Glutamatergic neuron (in vitro differentiated cells): ENCODE measurements at places on chromosomes 16 and 17. TPM values are rescaled to one million over a fixed set of nuclear protein-coding genes. Genes with fewer than 3 reads are reported as not detected.

The AMZ2 gene
- total RNA-seq = 68.5 TPM

The C1QTNF1 gene
- total RNA-seq = 0.15 TPM

The CA7 gene
- total RNA-seq = 0.64 TPM

The ACSM2A gene
- not detected for total RNA-seq

The TMEM238L gene
- total RNA-seq = not detected

The ALDH3A1 gene
- not detected for total RNA-seq

The MEOX1 gene
- not detected for total RNA-seq

The NPIPA3 gene
- 3.3 TPM for total RNA-seq

The CD79B gene
- not detected for total RNA-seq

The NLE1 gene
- 9.1 TPM for total RNA-seq

The CLN3 gene
- 29.4 TPM for total RNA-seq

The C16orf87 gene
- total RNA-seq = 15.8 TPM

- H3K27ac ChIP-seq = peak overlapping the region; percentile 15
- no peaks in the 10 kb centered on the region for H3K36me3 ChIP-seq
- peaks cover 15% of the 10 kb centered on the region for H3K4me1 ChIP-seq
- no peaks in the 10 kb centered on the region for H3K27me3 ChIP-seq
These were observed 17.2 kb downstream of the MRC2 start for GRCh38 chr17:62644487-62645173.

- no peaks in the 10 kb centered on the region for H3K27me3 ChIP-seq
- H3K4me3 ChIP-seq = no peak overlapping the region
- no peak for DNase-seq
- H3K36me3 ChIP-seq = no peaks in the 10 kb centered on the region
These were observed 27.5 kb downstream of the GGA2 start for GRCh38 chr16:23482778-23483177.

DNA sequence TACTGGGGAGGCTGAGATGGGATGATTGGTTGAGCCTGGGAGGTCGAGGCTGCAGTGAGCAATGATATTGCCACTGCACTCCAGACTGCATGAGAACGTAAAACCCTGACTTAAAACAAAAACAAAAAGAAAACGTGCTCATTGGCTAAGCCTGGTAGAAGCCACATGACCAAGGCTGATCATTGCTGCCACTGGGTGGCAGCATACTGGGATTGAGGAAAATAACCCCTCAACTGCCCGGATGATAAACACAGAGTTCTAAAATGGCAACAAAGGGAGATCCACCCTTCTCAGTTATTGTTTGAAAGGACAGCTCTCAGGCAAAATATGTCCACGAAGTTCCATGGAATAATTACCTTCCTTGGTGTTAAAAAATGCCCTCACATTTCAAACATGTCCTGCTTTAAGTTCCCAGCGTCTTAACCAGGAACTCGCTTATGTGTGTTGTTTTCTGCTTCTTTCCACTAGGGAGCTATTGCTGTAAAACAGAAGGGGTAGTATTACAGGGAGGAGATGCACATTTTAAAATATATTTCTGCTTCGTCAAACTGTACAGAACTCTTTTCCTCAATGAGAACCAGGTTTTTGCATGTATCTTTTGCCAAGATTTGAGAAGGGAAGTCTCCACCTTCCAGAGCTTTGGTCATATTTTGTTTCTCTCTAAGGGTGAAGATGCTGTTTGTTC is 675.3 kb downstream of the MAF start:
- no peak overlapping the region for H3K27ac ChIP-seq
- H3K27me3 ChIP-seq = peaks cover 3% of the 10 kb centered on the region
- peaks cover 14% of the 10 kb centered on the region for H3K36me3 ChIP-seq
- no peaks in the 10 kb centered on the region for H3K4me1 ChIP-seq
- peak; percentile 46 for DNase-seq

DNA sequence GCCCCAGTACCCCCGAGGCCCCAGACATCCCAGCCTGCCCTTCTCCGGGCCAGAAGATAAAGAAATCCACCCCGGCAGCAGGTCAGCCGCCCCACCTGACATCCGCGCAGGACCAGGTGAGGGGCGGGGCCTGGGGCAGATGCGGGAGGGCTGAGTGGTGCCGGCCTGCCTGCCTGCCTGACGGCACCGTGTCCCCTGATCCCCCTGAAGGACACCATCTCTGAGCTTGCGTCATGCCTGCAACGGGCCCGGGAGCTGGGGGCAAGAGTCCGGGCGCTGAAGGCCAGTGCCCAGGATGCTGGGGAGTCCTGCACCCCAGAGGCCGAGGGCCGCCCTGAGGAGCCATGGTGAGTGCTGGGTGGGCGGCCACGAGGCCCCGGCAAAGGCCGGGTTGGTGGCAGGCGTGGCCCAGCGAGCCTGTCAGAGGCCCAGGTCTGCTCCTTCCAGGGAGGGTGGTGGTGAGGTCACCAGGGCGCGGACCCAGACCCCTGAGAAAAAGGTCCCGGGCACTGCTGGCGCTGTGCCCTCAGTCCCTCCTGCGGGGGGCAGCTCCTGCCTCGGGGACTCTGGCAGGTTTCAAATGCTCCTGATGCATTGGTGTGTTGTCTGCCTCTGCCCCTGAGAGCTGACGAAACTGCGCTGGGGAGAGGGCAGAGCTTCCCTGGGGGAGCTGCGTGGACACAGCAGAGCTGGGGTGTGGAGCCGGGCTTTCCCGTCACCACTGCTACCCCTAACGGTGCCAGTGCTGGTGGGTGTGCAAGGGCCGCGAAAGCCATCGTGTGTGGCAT is 1.2 kb downstream of the CDT1 start:
- H3K4me1 ChIP-seq = no peaks in the 10 kb centered on the region
- no peaks in the 10 kb centered on the region for H3K36me3 ChIP-seq
- H3K4me3 ChIP-seq = peak overlapping the region; percentile 55
- peaks cover 3% of the 10 kb centered on the region for H3K27me3 ChIP-seq
- DNase-seq = no peak

DNA sequence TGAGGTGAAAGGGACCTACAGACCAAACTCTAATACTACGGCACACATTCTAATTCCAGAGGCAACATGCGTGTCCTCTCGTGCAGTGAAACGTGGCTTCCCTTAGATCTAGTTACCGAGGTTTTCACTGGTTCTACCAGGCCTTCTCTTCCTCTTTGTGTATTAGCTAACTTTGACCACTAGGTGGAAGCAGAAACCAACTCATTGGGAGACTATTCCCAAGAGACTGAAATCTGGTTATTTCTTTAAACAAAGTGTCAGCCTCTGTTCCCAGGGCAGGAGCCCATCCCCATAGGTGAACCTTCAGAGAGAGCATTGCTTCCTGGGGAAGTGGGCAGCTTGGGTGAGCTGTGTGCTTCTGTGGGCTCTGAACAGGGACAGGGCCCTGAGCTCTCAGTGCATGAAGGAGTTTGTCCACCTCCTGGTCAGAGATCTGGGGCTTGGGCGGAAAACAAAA is 19.7 kb upstream of the RCVRN start:
- H3K4me1 ChIP-seq = peaks cover 1% of the 10 kb centered on the region
- H3K36me3 ChIP-seq = no peaks in the 10 kb centered on the region
- peaks cover 5% of the 10 kb centered on the region for H3K27me3 ChIP-seq

- no peak overlapping the region for H3K27ac ChIP-seq
- H3K4me1 ChIP-seq = no peaks in the 10 kb centered on the region
- peaks cover 2% of the 10 kb centered on the region for H3K27me3 ChIP-seq
- no peak overlapping the region for H3K4me3 ChIP-seq
- no peak for DNase-seq
- no peaks in the 10 kb centered on the region for H3K36me3 ChIP-seq
These were observed 80.2 kb upstream of the CPHXL start for GRCh38 chr16:75806487-75806886.

DNA sequence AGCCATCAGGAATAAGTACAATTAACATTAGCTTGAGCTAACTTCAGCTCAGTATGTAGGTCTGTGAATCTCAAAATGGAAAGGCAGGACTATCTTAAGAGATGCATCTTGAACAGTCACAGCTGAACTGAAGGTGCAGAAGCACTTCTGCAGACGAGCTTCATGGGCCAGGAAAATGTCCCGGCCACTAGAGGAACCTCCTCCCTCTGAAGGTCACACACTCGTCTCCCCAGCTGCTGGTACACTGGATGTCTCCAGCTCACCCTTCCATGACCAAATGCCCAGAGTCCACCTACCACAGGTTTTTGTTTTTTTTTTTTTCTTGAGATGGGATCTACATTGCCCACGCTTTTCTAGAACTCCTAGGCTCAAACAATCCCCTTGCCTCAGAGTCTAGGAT is 33.2 kb downstream of the WDR59 start:
- H3K27me3 ChIP-seq = no peaks in the 10 kb centered on the region
- H3K36me3 ChIP-seq = peaks cover 9% of the 10 kb centered on the region
- H3K4me1 ChIP-seq = no peaks in the 10 kb centered on the region
- H3K27ac ChIP-seq = no peak overlapping the region
- no peak for DNase-seq

DNA sequence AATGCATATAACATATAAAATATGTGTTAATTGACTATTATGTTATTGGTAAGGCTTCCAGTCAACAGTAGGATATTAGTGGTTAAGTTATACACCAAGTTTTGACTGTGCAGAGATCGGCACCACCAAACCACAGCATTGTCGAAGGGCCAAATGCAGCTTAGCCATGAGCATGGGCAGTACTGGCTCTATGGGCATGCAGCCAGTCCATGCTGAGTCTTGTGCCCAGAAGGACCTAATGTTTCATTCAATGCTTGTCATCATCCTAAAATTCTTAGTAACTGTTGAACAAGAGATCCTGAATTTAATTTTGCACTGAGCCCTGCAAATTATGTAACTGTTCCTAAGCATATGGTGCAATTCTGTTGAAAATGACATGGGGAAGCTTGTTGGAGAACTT is 233.4 kb upstream of the HS3ST3A1 start:
- no peak overlapping the region for H3K27ac ChIP-seq
- no peak for DNase-seq
- peaks cover 6% of the 10 kb centered on the region for H3K36me3 ChIP-seq
- no peak overlapping the region for H3K4me3 ChIP-seq
- H3K27me3 ChIP-seq = no peaks in the 10 kb centered on the region

DNA sequence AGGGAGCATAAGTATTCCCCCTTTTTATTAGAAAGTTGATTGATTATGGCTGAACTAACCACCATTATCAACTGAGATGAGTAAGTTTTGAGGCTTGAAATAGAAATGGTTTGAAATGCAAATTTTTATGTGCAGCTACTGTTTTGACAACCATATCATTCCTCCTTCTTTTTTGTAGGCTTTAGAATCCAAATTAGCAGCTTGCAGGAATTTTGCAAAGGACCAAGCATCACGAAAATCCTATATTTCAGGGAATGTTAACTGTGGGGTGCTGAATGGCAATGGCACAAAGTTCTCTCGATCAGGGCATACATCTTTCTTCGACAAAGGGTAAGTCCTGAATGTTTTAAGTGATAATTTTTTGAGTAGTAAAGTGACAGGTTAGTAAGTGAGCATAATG is 24.1 kb downstream of the NDEL1 start:
- peaks cover 12% of the 10 kb centered on the region for H3K4me1 ChIP-seq
- H3K4me3 ChIP-seq = no peak overlapping the region
- peaks cover 2% of the 10 kb centered on the region for H3K27me3 ChIP-seq
- H3K36me3 ChIP-seq = peaks cover 5% of the 10 kb centered on the region

DNA sequence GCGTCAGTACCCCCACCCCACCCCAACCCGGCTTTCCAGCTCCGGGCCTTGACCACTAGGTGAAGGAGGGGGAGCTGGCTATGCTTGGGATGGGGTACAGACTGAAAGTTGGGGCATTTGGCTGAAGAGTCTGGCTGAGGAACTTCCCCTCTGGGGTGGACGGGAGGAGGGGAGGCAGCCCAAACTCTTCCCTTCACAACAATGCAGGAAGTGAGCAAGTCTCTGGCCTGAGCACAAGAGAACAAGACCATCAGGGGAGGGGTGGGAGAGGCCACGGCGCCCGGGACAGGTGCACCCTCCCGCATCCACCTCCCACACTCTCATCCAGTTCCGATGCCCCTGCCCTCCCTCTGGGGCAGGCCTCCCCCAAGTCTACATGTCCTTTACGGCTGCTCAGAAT is 5.6 kb downstream of the USH1G start:
- peaks cover 4% of the 10 kb centered on the region for H3K27me3 ChIP-seq
- no peak overlapping the region for H3K4me3 ChIP-seq
- DNase-seq = no peak
- no peaks in the 10 kb centered on the region for H3K36me3 ChIP-seq
- no peak overlapping the region for H3K27ac ChIP-seq
- peaks cover 2% of the 10 kb centered on the region for H3K4me1 ChIP-seq

GRCh38 chr16:1615761-1616160 is 3.6 kb downstream of the CRAMP1 start:
- H3K4me3 ChIP-seq = peak overlapping the region; percentile 95
- H3K4me1 ChIP-seq = peaks cover 32% of the 10 kb centered on the region
- H3K36me3 ChIP-seq = no peaks in the 10 kb centered on the region
- no peak for DNase-seq

DNA sequence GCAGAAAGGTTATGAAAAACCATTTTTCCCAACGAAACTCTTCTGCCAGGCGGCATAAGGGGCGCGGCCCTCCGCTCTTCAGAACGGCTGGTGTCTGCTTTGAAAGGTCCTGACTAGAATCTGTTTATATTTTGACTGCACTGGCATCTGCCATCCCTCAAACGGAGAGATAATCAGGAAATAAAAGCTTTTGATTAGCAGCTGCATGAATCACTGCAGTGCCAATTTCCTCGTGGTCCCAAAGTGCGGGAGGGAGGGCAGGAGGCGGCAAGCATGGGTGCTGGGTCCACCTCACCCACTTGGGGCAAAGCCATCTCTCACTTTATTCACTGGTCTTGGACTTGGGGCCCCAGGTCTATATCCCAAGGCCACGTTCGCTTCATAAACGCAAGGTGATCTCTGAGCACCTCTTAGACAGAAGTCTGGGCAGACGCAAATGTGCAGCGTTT is 49.7 kb downstream of the TBC1D16 start:
- peak overlapping the region; percentile 46 for H3K27ac ChIP-seq
- H3K4me3 ChIP-seq = no peak overlapping the region
- peaks cover 37% of the 10 kb centered on the region for H3K4me1 ChIP-seq
- H3K36me3 ChIP-seq = peaks cover 5% of the 10 kb centered on the region
- H3K27me3 ChIP-seq = peaks cover 12% of the 10 kb centered on the region
- DNase-seq = no peak

- H3K4me3 ChIP-seq = no peak overlapping the region
- no peak for DNase-seq
- H3K4me1 ChIP-seq = no peaks in the 10 kb centered on the region
- peaks cover 10% of the 10 kb centered on the region for H3K36me3 ChIP-seq
- H3K27me3 ChIP-seq = peaks cover 4% of the 10 kb centered on the region
These were observed 2.5 kb upstream of the HP start for GRCh38 chr16:72051818-72052217.

DNA sequence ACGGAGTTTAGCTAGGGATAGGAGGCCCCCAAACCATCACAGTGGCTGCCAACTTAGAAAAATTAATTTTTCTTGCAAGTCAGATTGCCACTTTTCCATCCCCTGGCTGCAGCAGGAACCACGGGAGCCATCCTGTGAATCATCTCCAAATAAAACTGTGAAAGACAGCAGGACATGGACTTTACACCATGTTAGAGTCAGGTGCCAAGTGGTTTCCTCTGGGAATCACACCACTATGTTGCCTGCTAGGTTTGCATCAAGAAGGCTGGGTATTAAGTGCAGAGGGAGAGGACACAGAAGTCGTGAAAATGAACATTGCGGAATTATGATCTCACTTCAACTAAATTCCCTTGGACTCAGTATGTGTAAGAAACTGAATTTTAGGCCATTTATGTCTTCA is 471.3 kb upstream of the GOT2 start:
- no peak for DNase-seq
- H3K27me3 ChIP-seq = no peaks in the 10 kb centered on the region
- no peaks in the 10 kb centered on the region for H3K36me3 ChIP-seq
- no peak overlapping the region for H3K4me3 ChIP-seq

GRCh38 chr17:59627770-59628171 is 8.1 kb downstream of the CLTC start:
- no peak overlapping the region for H3K4me3 ChIP-seq
- no peak overlapping the region for H3K27ac ChIP-seq
- no peak for DNase-seq
- no peaks in the 10 kb centered on the region for H3K36me3 ChIP-seq
- no peaks in the 10 kb centered on the region for H3K27me3 ChIP-seq
